Naive thymus-derived CD8-positive, alpha-beta T cell (primary cell): ENCODE measurements at places on chromosomes 12 and 14. TPM values are rescaled to one million over a fixed set of nuclear protein-coding genes. Genes with fewer than 3 reads are reported as not detected.

- DNase-seq = no peak
Measured at GRCh38 chr12:89801284-89801683, 92.6 kb upstream of the ATP2B1 start.

- DNase-seq = no peak
Measured at GRCh38 chr14:99315197-99315596, 43.2 kb upstream of the BCL11B start.

DNA sequence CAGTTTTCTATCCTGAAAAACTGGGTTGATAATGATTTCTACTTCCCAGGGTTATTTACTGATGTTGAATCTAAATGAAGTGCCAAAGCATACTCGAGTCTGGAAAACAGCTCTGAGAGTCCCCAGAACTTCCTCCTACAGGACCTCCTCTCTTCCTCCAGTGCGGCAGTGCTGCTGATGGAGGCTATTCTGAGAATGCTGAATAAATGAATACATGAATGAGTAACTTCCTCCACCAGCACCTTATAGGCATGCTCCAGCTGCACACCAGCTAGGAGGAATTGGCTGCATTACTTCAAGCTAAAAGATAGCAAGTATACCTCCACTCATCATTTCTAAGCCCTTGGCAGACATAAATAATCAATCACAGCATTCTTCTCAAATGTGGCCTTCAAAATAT, 448.8 kb upstream of the CCDC196 start:
- DNase-seq = no peak

DNA sequence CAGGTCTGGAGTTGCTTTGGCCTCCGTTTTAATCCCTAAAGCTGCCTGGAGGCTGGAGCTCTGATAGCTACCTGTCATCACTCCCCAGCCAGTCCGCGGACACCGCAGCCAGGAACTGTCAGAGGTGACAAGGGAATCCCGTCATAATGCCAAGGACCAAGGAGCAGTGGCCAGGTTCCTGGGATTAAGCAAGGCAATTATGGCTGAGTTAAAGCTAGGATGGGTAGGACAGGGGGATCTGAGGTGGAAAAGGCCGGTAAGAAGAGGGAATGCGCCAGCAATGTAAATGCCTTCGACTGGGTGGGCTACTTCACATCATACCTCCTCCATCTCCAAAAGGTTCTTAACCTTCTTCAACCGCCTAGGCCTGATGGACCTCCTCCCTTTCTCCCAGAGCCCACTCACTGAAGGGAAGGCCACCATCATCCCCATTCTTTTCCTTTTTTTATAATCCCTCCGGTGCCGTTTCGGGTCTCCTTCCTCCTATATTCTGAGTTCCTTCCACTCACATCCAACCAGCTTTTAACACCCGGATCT, 1.9 kb downstream of the PPP1R3E start:
- no peak for DNase-seq

DNA sequence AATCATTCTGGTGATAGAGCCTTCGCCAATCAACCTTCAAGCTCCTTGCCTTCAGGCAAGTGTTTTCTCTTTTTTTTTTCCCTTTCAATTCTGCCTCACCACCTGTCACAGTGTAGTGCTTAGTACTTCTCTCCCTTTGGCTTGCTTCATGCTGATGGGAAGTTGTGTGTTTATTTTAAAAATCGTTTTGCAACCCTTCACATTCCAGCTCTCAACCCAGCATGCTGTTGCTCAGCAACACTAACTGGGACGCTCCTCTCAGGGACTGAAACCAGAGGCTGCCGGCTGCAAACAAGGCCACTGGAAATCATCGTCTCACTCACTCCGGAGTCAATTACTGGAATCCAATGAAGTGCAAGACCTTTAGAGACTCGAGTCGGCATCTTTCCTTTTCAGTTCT, 342.7 kb downstream of the PRKD1 start:
- DNase-seq = no peak

DNA sequence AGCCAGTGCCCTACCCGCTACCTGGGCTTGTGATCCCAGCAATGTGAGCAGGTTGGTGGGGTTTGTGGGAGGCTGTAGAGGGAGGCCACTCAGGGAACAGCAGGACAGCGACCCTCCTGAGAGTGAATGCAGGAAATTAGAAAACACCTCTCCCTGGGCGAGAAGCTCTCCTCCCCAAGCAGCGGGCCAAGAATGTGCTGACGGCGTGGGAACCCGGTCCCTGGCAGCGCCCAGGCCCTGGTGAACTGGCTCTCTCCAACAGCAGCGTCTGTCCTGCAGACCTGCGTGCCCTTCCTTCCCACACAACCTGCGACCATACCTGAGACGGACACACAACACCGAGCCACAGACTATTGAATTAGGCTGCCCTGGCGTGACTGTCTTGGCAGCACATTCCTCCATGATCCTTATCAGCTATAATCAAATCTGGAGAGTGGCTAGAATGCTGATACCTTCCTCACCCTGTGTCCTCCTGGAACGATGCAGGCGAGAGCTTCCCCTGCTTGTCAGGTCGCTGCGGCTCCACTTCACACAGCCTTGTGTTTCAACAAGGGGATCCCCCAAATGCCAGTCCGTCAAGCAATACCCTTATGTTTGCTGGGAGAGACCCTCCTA, 114.8 kb upstream of the GSC start:
- DNase-seq = no peak

Gene RNASE2
- not detected for polyA plus RNA-seq

Gene KCNC2
- polyA plus RNA-seq = not detected

Gene SP7
- polyA plus RNA-seq = not detected

Gene NKX2-1
- polyA plus RNA-seq = not detected

Gene CLEC4C
- polyA plus RNA-seq = not detected

Gene GPR68
- polyA plus RNA-seq = 0.82 TPM
